NCI-H510A treated with DMSO at 0.1 percent for 48 hours (cell line): ENCODE measurements at places on chromosomes 7 and 10.

DNA sequence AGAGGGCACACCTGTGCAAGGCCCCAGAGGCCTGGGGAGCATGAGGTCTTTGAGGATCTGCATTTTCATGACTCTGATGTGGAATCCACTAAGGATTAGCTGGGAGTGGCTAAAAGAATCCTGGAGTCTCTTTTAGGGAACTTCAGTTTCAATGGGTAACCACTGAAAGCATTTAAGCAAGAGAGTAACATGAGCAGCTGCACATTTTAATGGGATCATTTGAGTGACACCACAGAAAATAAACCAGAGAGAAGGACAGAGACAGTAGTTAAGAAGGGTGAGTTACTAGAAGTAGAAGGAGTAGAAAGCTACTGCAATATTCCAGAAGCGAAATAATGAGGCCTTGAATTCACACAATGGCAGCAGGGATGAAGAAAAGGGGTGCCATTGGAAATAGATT, 5.2 kb downstream of the GOT1 start:
- DNase-seq: no peak

DNA sequence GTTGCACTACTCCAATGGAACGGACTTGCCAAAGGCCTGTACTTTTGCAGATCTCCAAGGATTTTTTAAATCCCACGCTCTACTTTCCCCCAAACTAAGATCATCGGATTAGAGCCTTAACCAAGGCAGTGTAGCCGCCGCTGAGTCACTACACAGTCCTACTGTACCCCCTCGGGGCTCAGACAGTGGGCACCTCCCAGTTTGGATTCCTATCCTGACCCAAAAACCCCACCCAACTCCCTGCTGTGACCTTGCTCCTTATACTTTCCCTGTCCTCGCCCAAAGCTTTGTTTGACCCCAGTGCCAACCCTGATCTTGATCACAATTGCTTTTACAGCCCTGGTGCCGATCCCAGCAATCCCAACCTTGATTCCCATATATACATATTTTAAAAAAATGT, 17.5 kb upstream of the PLAU start:
- DNase-seq: no peak

- no peak for DNase-seq
These were observed 37.6 kb downstream of the NDUFB2 start for GRCh38 chr7:140734096-140734495.

DNA sequence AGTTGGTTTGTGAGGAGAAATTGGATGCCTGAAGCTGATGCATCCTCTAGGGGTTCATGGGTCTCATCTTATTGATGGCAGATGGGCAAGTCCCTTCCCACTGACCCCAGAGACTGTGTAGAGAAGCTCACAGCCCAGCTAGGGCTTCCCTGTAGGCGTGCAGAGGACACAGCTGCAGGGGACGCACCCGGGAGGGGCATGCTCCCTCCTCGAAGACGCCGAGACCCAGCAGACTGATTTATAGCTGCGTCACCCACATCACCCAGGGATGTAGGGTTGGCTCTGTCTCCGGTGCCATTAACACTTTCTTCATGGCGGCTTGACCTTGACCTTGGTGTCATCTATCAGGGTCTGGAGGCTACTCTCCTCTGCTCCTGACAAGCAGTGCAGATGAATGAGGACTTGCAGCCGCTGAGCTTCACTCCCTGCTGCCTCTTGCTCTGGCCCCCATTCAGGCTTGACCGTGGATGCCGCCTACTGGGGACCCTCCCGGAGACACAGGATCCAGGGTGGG, 549.7 kb downstream of the TCERG1L start:
- no peak for DNase-seq

GRCh38 chr10:101019440-101019703, 11.6 kb downstream of the PDZD7 start:
- no peak for DNase-seq

GRCh38 chr7:150946421-150947240, 31.5 kb downstream of the KCNH2 start:
- no peak for DNase-seq

GRCh38 chr10:11205030-11205772, 187.5 kb downstream of the CELF2 start:
- DNase-seq: no peak

DNA sequence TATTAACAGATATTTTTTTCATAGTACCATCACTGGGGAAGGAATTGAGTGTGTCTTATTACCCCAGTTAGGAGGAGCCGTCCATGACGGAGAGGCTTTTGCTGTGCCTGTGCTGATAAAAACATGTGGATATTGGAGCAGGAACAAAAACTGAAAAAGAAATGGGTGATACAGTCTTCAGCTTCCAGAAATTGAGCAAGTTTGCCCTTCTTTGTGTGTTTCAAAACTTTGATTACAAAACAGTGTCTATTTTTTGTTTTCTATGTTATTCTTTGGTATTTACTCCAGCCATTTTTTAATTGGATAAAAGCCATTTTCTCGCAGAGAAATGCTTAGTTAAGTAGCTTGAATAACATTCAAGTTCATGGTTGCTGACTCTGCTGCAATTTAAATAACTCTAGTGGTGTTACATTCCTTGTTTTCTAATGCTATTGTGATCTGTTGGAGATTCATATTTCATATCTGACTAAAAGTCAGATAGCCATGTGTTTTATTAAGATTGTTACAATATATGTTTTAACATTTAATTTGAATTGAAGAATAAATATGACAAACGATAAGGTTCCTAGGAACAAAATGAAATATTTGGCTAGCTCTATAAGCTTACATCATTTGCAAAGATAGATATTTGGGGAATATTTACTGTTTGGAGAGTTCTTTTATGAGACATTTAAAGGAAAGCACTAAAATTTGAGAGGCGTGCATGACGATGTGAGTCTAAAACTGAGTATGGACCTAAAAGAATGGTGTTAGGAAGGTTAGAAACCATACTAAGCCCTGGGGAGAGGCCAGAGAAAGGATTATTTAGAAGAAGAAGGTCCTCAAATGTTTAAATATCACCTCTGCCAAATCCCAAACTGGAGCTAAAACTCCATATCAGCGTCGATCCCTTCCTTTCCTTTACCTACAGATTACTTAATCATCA, 747.3 kb upstream of the CELF2 start:
- no peak for DNase-seq

- DNase-seq: no peak
These were observed 35.8 kb downstream of the IQUB start for GRCh38 chr7:123498601-123499000.

DNA sequence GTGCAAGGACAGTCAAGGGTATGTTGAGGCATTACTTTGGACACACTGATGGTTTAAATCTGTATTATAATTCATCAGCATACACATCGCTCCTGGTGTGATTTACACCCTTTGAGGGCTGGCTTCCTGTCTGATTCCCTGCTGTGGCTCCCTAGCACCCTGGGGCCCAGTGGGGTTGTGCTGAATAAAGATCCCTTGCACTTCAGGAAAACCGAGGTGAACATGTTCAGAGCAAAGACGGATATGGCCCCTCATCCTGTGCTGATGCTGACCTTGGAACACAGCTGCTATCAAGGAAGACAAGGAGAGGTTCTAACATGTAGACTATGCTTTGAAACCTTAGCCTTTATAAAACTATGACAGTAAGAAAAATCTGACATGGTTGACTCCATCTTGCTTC, 84.6 kb upstream of the UNC5B start:
- DNase-seq: no peak

- DNase-seq: no peak
These were observed 26.5 kb upstream of the PPP1R3A start for GRCh38 chr7:113945018-113945938.

DNA sequence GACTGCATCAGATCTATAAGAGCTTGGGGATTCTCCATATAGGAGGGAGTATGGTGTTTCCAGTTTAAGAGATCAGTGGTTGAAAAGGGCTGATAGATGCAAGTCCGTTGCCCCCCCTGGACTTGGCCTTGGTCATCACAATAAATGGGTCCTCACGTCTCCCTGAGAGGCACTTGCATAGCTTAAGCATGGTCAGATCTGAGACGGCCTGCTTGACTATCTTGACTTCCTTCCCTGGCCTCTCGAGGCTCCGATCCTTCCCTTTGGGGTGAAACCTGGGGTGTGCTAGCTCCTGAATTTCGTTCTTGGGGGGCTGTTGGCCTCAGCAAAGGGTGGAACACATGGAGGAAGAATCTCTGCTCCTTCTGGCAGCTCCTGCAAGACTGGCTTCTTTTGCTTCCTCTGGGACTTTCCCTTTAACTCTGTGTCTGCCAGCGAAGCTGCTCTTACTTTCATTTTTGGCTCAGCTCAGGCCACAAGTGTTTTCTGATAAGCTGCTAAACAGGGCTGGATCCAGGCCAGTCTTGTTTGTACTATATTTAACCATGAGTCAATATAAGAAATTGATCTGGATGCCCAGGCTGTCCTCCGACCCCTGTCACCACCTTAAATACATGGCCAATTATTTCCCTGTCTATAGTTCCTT, 11.2 kb upstream of the ZNF485 start:
- DNase-seq: no peak

- DNase-seq: no peak
These were observed 368.4 kb downstream of the ARL4A start for GRCh38 chr7:13055732-13056368.

DNA sequence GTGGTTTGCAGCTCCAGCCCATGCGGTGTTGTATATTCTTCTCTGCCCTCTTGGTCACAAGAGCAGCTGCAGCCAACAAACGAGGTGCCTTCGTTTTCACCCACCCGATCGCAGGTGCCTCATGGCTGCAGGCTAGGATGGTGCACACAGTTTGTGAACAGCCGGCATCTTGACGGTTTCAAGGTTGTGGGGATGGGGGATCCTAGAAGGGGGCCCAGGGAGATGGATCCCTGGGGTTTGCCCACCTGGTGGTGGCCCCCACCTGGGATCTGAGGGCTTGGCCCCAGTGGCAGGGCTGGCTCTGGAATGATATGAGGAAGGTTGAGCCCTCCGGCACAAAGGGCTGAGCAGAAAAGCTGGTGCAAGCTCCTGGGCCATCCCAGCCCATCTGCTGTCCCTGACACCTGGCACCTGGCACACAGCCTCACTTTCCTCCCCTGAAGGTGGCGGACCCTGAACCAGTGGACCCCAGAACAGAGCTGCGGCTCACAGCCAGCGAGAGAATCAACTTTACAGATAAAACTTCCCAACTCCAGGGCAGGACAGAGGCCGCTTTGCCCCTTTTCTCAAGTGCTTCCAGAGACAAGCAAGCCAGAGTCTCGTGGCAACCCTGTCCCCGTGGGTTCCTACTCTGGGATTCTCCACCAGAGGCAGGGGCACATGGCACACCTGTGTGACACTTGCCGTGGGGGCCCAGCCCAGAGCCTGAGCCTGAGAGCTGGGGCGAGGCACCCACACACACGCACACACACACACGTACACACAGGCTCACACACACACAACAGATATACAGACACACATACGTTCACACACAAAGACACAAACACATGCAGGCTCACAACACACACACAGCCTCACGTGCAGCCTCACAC, 177.3 kb upstream of the PPP2R2D start:
- no peak for DNase-seq

DNA sequence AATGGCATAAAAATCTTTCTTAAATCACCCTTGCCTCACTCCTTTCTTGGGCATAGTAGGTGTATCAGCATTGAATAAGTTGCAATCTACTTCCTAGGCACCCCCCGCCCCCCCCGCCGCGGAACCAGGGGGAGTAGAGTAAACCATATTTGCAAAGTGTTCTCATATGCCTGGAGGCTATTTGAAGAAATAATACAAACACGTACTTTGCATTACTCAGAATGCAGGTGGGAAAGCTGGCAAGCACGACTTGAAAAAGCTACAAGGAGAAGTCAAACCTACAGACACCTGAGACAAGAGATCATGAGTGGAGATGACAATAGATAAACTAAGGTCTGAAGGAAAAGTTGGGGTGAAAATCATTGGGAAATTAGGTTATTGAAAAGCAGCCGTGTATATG, 65.6 kb downstream of the POM121L12 start:
- no peak for DNase-seq

- no peak for DNase-seq
These were observed 18.9 kb upstream of the TMEM273 start for GRCh38 chr10:49207113-49207512.

DNA sequence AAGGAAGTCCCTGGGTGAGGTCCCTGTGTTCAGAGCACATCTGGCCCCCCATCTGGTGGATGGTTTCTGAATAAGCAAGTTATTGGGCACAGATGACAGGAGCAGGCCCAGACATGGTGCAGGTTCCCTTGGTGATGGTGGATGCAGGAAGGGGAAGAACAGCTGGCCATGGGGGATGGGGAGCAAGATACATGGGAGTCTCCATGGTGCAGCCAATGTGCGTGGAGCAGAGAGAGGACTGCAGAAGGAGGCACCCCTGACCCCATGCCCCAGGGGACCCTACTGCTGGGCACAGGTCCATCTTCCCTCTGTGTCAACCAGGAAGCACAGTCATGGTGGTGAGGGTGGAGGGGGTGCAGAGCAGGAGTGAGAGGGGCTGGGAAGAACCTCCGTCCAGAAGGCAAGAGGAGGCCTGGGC, 43.8 kb upstream of the RABGEF1 start:
- no peak for DNase-seq

DNA sequence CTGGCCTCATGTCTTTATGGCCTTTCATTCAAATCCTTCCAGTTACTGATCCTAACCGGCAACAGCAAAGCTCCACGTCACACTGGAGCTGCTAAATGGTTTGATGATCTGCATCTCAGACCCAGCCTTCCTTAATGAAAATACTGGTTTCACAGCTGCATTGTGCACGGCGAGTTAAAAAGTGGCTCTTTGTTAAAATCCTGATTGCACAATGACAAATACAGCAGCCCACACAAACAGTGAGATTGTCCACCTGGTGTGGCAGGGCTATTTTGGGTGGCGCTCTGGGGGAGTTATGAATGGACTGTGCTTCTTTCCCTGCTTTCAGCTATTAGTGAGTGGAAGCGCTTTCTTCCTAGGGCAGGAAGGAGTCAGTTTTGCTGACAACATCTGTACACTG, 63.4 kb upstream of the C1QL3 start:
- no peak for DNase-seq

DNA sequence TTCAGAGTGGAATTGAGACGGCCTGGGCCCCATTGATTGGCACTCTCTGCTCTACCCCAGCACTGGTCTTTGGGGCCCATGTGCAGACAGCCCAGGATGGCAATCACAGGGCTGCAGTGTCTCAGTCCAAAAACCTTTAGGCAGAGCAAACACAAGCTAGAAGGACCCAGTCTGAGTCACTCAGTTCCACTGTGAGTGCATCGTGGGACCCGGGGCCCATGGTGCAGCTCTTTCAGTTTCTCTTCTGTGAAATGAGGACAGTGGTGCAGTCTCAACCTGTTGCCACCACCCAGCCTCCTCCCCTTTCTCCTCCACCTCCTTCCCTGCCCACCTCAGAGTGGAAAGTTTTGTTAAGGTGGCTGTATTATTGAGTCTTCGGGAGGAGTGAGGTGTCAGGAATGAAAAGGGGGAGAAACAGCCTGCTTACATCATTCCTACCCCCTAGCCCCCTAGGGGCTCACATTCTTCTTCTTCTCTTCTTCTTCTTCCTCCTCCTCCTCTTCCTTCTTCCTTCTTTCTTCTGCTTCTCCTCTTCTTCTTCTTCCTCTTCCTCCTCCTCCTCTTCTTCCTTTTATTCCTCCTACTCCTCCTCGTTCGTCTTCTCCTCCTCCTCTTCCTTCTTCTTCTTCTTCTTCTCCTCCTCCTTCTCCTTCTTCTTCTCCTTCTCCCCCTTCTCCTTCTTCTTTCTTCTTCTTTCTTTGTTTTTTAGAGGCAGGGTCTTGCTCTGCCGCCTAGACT, 19.5 kb upstream of the CARD11 start:
- DNase-seq: no peak
